Muscle of leg (tissue), 16 donors: ENCODE measurements at places on chromosomes 11 and 22. TPM values are rescaled to one million over a fixed set of nuclear protein-coding genes. Genes with fewer than 3 reads are reported as not detected.

The IRAG1 gene
- 4.1 TPM for total RNA-seq

The SIK2 gene
- 14.9 TPM for total RNA-seq

The GGTLC2 gene
- total RNA-seq = not detected

The KRTAP5-2 gene
- total RNA-seq = not detected

The MS4A6E gene
- not detected for total RNA-seq

GRCh38 chr22:43885786-43886185 lies 6.0 kb downstream of the PNPLA5 start:
- H3K4me1 ChIP-seq = no peaks in the 10 kb centered on the region
- DNase-seq = no peak
- peaks cover 31% of the 10 kb centered on the region for H3K27me3 ChIP-seq
- no peak overlapping the region for H3K27ac ChIP-seq
- no peaks in the 10 kb centered on the region for H3K36me3 ChIP-seq

- DNase-seq = no peak
- peaks cover 89% of the 10 kb centered on the region for H3K27me3 ChIP-seq
- H3K27ac ChIP-seq = no peak overlapping the region
- H3K4me3 ChIP-seq = no peak overlapping the region
Measured at GRCh38 chr22:42330170-42330569, 59.7 kb upstream of the TCF20 start.

- no peaks in the 10 kb centered on the region for H3K27me3 ChIP-seq
- H3K4me1 ChIP-seq = no peaks in the 10 kb centered on the region
- peaks cover 43% of the 10 kb centered on the region for H3K36me3 ChIP-seq
- H3K27ac ChIP-seq = no peak overlapping the region
Measured at GRCh38 chr11:20097319-20098221, 62.7 kb downstream of the DBX1 start.

- no peak overlapping the region for H3K27ac ChIP-seq
- DNase-seq = no peak
- no peak overlapping the region for H3K4me3 ChIP-seq
Measured at GRCh38 chr11:395866-396265, 1.9 kb downstream of the PKP3 start.

DNA sequence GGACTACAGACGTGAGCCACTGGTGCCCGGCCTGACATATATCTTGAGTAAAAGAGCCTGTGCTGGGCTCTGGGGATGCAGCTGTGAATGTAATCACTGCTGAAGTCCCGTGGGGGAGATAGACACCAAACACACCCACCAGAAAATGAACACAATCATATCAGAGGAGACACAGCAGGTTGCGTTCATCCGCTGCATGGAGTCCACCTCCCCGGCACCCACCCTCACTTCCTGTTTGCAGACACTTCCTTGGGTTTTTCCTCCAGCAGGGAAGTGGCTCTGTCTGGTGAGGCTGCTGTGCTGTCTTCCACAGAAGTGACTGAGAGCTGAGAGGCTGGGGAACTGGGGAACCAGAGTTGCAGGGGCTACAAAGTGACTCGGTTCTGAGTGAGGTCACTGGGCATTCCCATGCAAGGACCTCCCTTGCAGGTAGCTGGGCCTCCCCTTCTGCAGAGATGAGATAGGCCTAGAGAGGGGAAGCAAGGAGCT lies 7.2 kb downstream of the MICALL1 start:
- no peak overlapping the region for H3K4me3 ChIP-seq
- H3K36me3 ChIP-seq = peaks cover 57% of the 10 kb centered on the region
- DNase-seq = no peak
- no peaks in the 10 kb centered on the region for H3K27me3 ChIP-seq
- no peak overlapping the region for H3K27ac ChIP-seq
- H3K4me1 ChIP-seq = peaks cover 35% of the 10 kb centered on the region

DNA sequence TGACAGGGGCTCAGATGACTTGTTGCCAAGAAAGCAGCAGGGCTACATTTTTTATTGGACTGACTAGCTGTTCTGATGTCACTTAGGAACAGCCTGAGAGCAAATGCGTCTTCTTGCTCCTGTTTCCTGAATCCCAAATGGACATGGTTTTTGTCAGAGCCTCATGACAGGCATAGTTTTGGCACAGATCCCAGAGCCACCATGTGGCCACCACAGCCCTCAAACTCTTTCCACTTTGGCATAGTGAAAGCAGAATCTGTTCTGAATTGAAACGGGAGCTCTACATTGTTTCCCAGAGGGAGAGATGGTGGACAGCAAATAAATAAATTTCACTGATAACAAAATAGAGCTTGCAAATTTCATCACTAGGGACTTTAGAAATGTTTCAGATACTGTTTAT lies 222.2 kb downstream of the C11orf87 start:
- H3K36me3 ChIP-seq = no peaks in the 10 kb centered on the region
- H3K27me3 ChIP-seq = no peaks in the 10 kb centered on the region
- no peak overlapping the region for H3K27ac ChIP-seq

GRCh38 chr11:3219281-3219892 lies 774 bp upstream of the MRGPRG start:
- peaks cover 7% of the 10 kb centered on the region for H3K4me1 ChIP-seq
- DNase-seq = no peak
- no peak overlapping the region for H3K27ac ChIP-seq
- H3K27me3 ChIP-seq = peaks cover 68% of the 10 kb centered on the region
- H3K36me3 ChIP-seq = no peaks in the 10 kb centered on the region

DNA sequence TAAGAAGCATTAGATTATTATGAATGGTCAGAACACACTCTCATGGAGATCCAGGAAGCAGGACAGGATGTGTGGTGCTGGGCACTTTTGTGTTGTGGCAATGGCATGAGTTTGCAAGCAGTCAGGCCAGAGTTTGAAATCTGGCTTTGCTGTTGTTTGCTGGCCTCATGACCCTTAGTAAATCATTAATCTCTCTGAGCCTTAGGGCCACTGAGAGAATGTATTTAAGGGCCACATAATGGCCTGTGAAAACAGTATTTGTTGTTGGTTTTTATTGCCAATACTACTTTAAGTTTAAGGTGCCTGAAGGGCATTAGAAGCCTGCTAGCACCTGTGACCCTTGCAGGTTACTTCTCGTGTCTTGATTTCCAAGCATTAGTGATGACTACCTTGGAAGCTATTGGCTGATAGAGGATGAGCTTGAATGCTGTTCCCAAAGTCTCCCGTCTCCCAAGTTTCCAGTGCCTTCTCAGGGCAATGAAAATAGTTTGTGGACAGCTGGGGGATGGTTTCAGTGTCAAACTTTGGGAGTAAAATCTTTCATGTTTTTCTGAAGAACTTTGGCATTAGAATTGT lies 24.6 kb downstream of the STIM1 start:
- H3K4me1 ChIP-seq = peaks cover 8% of the 10 kb centered on the region
- no peaks in the 10 kb centered on the region for H3K27me3 ChIP-seq
- H3K27ac ChIP-seq = no peak overlapping the region

DNA sequence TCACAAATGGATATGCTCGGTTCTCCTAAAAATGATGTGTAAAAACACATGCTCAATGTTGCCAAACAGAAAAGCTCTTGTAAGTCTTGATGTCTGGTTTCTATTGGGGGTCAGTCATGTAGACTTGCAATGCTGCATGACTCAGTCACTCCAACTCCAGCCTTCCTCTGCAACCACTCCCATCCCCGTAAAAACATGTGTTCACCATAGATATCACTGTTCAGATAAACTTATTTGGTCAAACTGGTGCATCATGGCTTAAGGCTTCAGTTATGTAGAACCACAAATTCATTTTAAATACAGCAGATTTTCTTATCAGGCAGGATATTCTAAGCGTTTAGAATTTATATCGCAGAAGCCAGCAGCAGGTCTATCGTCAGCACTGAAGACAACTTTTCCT lies 298.4 kb upstream of the LUZP2 start:
- H3K27ac ChIP-seq = no peak overlapping the region
- no peaks in the 10 kb centered on the region for H3K36me3 ChIP-seq
- H3K27me3 ChIP-seq = no peaks in the 10 kb centered on the region
- DNase-seq = no peak
- H3K4me1 ChIP-seq = no peaks in the 10 kb centered on the region

- H3K4me1 ChIP-seq = no peaks in the 10 kb centered on the region
- H3K36me3 ChIP-seq = no peaks in the 10 kb centered on the region
- no peak for DNase-seq
Measured at GRCh38 chr11:1623716-1624115, 1.8 kb upstream of the KRTAP5-4 start.
